Activated T-helper 2 cell treated with anti-CD3 and anti-CD28 coated beads, Interferon-gamma antibody, Interleukin-2, Interleukin-4, amounts not matched to agents 10 μg/mL and 5 μg/mL and 100 μg/mL, durations not matched to agents 14 hours and 24 hours and 36 hours (primary cell): ENCODE measurements at places on chromosomes 12 and 14. TPM values are rescaled to one million over a fixed set of nuclear protein-coding genes. Genes with fewer than 3 reads are reported as not detected.

GRCh38 chr12:57934819-57935218 is 6.5 kb upstream of the ATP23 start:
- no peak for DNase-seq

- no peak for DNase-seq
Observed at GRCh38 chr14:89095036-89095435, 270.6 kb downstream of the TTC8 start.

DNA sequence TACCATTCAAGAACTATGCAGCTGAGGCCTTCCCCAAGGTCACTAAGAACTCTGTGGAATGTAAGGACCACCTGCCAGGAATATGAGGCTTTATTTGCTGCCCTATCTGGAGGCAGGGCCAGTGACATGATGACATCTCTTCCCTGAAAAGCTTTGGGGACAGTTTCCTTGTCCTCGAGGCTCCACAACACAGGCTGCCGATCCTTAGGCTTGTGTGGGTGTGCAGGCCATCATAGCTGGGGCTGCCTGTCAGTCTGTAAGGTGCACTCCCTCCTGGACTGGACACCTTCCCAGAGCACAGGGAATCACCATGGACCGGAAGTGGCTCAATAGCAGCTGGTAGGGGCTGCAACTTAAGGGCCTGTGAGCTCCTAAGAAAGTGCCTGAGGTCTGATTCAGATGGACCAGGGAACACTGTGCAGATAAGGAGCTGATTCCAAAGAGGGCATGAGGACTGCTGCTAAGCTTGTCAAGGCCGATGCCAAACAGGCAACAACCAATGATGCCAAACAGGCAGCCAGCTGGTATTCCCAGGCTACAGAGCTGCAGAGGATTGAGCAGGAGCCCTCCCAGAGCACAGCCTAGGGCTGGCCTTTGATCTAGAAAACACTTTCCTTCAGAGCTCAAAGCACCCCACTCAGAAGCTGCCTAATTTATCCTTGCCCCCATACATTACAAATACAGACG is 84.3 kb downstream of the CRACR2A start:
- DNase-seq: no peak

DNA sequence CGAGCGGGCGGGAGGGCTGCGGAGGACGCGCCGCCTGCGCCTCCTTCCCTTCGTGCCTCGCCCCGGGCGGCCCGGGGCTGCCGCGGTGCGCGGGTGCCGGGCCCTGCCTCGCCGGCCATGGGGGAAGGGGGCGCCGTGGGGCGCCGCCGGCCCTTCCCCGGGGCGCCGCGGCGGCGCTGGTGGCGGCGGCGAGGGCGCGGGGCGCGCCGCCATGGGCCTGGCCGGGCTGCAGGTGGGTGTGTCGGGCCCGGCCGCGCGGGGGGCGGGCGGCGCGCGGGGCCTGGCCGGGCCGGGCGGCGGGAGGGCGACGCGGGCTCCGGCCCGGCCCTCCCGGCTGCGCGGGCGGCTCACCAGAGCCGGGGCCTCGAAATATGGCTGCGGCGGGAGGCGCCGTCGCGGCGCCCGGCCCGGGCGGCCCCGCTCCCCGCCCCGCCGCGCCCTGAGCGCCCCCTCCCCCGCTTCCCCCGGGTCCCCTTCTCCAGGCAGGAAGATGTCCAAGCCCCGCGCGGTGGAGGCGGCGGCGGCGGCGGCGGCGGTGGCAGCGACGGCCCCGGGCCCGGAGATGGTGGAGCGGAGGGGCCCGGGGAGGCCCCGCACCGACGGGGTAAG is 5.1 kb downstream of the KMT5A start:
- no peak for DNase-seq

- DNase-seq: peak; percentile 23
Observed at GRCh38 chr14:77120771-77121743, 20.5 kb downstream of the ZDHHC22 start.

The LRRIQ1 gene
- total RNA-seq: not detected in 2 replicates
